ENCODE measurements at places on chromosomes 16 and 17.

GRCh38 chr16:47110939-47111338 lies 32.8 kb downstream of the NETO2 start:
- no peak for DNase-seq

DNA sequence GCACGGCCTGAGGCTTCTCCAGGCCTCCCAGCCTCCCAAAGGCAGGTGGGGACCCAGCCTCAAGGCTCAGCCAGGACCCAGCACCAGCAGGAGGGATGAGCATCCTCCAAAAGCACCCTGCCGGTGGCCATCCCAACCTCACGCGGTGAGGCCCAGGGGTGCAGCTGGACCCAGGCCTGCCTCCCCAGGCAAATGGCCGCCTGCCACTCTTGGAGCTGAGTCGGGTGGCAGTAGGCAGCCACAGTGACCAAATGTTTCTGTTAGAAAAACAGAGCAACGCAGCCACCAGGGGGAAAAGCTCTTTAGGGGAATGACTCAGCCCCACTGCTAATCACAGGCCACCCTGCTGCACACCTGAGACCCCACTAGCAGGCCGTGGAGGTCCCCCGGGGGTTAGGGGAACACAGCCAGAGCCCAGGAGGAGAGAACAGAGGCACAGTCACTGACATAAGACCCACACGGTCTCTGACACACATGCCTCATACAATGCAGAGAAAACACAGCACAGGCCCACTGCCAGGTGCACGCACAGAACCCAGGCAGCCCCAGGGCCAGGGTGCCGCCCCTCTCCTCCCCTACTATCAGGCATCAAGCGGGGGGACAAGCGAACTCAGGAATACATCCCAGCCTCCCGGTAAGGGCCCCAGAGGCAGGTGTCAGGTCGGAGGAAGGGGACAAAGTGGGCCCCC lies 12.4 kb downstream of the BCAR1 start:
- DNase-seq, result no peak

DNA sequence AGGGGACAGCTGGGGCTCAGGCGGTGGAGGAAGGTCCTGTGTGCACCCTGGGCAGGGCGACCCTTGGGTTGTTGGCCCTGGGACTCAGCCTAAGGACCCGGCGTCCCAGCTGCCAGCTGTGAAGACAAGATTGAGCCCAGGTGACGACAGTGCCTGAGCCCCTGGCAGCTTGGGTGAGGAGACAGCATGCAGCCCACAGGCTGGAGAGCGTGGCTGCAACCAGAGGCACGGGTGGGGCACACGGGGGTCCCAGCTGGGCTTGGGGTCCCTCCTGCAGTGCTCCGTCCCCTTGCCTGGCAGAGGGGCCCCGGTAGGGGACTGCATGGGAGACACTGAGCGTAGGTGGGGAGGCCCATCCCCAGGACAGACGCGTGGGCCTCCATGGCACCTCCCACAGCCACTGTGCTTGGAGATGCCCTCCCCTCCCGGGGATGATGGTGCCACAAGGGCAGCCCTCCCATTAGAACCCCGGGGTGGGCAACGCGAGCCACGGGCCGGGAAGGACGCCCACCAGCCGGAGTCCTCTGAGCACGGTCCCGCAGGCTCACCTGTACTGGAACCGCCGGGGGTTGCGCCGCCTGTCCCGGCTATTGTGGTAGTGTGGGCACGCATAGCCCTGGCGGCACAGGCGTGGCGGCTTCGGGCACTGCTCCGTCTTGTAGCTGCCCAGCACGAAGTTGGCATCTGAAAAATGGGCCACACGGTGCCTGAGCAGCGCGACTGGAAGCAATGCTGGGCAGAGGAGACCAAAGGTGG lies 15.5 kb downstream of the UNKL start:
- DNase-seq, result no peak

DNA sequence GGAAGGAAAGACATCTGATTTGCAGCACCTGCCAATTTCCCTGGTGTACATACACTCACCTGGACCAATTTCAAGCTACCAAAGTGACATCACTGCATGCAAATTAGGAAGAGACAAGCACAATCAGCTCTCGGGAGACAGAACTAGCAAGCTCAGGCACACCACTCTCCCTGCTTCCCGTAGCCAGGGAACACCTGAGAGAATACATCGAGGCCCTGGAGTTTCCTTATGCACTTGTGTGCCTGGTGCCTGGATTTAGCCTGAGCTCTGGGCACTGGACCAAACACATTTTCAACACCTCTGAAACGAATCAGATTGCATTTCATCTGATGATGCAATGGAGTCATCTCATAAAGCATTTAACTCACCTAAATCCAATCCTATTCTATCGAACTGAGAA lies 110.5 kb downstream of the HS3ST2 start:
- no peak for DNase-seq

DNA sequence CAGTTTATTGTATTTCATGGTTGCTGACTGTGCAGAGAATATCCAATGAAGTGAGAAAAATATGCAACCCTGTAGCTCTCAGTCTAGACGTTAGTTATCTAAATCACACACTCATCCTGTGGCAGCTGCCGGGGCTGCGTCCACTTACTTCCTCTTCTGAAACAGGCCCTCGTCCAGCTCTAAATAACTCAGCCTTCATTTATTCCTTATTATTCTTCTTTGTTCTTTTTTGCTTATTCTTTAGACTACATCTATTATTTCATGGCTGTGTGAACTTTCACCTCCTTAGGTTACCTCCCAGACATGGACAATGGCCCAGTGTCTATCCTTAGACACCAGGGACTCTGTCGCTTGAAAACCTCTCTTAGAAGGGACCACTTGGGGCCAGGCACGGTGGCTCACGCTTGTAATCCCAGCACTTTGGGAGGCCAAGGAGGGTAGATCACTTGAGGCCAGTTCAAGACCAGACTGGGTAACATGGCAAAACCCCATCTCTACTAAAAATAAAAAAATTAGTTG lies 3.4 kb upstream of the THUMPD1 start:
- DNase-seq, result no peak

DNA sequence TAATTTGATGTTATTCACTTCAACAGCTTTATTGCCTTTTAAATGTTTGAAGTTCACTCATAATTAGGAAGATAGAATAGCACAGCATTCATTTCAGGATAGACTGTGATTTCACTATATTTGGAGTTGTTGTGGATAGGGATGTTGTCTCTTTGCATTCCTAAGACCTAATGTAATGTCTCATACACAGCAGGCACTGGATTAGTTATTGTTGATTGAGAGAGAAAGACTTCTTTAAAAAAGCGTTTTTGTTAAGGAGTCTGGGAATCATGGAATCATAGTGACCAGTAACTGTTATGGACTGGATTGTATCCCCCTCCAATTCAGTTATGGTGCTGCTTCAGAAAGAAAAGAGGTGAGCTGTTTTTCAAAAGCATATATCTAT lies 122.0 kb downstream of the USP22 start:
- DNase-seq, result no peak

DNA sequence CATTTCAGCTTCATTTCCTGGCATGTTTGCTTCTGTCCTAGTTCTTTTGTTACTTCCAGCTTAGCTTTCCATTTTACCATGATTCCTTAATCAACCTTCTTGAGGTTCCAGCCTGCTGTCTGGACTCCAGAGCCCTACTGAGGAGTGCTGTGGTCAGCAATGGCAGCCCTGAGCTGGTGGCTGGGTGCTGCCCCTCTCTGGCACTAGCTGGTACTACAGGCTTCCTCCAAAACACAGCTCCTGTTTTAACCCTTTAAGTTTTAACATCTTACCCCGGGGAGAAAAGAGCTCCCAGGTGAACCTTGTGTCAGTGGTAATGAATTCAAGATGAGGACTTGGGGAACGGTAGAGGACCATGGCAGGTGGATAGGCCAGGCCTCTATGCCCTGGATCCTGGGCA lies 395.5 kb downstream of the TMEM114 start:
- no peak for DNase-seq

- no peak for DNase-seq
Observed at GRCh38 chr16:22213236-22213635, 7.2 kb downstream of the EEF2K start.

GRCh38 chr16:28544998-28545397 lies 6.2 kb upstream of the NUPR1 start:
- no peak for DNase-seq

- DNase-seq, result no peak
Observed at GRCh38 chr16:73149334-73149733, 101.4 kb upstream of the ZFHX3 start.

All from NCI-H1436 treated with DMSO at 0.1 percent for 48 hours (cell line).